ENCODE measurements at places on chromosomes 2 and 18.

GRCh38 chr2:6939071-6939470 is 21.9 kb downstream of the RNF144A start:
- no peak for DNase-seq

GRCh38 chr18:70284976-70285620 is 3.7 kb upstream of the SOCS6 start:
- DNase-seq: no peak

DNA sequence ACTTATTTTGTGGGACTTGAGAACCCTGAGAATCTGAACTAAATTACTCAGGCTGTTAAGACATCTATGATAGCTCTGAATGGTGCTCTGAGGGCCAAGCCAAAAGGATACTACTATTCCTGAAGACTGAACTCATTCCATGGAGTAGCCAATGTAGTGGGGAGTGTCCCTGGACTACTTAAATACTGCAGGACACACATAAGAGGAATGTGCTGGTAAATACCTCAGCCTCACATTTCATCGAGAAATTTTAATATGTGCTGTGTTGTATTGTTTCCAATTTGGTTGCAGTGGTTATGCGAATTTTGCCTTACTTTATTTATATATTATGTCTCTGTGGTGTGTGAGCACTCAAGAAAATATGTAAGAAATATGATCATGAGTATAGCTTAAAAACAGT is 264.4 kb upstream of the FIGN start:
- DNase-seq: no peak

- DNase-seq: no peak
Measured at GRCh38 chr18:67672155-67672554, 155.6 kb upstream of the DSEL start.

- DNase-seq: no peak
Measured at GRCh38 chr2:74261204-74261864, 62.9 kb downstream of the MTHFD2 start.

GRCh38 chr2:101545950-101546349 is 71.0 kb upstream of the RFX8 start:
- DNase-seq: no peak

- no peak for DNase-seq
Measured at GRCh38 chr18:68608851-68609490, 105.9 kb downstream of the TMX3 start.

DNA sequence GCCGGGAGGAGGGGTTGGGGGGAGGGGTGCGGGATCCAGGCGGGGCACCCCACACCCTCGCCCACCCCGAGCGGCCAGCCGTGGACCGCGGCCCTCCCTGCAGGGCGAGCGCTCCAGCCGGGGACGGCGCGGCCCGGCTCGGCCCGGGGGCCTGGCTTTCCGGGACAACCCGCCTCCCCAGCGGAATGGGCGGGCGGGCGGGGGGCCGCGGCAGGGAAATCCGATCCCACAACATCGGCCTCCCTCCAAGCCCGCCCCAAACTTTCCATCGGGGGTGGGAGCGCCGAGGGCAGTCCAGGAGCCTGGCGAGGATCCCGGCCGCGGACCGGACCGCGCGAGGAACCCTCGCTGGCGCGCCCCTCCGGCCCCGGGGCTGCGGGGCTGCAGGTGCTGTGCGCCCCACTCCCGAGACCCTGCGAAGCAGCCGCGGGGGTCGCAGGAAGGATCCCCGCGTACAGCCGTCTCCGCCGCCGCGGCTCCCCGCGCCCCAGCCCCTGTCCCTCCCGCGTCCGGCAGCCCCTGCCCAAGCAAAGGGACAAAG is 529 bp downstream of the SEMA4C start:
- DNase-seq: no peak
